ENCODE measurements at places on chromosomes 12 and 14.

GRCh38 chr12:94140556-94140955 is 7.8 kb upstream of the PLXNC1 start:
- no peak for DNase-seq

GRCh38 chr12:5318874-5319273 is 113.0 kb upstream of the NTF3 start:
- peak; percentile 67 for DNase-seq

GRCh38 chr14:100109594-100109955 is 44.4 kb downstream of the EVL start:
- no peak for DNase-seq

DNA sequence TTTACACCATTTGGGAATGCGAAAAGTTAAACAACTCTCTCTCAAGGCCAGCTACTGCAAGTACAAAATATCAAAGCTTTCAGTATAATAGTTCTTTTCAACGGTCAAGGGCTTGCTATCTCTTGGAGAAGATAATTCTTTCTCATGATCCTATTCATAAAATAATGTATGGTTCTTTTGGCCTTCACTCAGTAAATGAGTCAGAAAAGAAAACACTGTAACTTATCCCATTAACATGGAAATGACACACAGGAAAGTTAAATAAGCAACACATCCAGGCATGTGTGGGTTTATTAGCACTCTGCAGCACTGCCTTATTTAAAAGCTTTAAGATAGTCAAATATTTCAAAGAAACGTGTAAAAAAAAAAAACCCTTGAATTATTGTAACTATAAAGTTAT is 36.9 kb downstream of the ZFC3H1 start:
- no peak for DNase-seq

- no peak for DNase-seq
Observed at GRCh38 chr12:67562513-67563287, 85.8 kb upstream of the DYRK2 start.

DNA sequence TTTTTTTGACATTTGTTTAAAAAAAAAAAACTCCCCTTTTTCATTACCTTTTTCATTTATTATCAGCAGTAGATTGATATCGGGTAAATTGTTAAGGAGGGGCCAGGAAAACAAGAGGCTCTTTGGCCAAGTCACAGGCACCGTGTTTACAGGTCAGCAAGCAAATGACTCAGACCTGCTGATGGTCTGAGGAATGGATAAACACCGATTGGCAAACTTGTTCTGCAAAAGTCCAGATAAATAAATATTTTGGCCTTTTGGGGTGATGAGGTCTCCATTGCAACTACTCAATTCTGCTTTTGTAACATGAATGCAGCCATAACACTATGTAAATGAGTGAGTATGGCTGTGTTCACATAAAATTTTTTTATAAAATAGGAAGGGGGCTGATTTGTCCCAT is 94.0 kb downstream of the RPS29 start:
- no peak for DNase-seq

DNA sequence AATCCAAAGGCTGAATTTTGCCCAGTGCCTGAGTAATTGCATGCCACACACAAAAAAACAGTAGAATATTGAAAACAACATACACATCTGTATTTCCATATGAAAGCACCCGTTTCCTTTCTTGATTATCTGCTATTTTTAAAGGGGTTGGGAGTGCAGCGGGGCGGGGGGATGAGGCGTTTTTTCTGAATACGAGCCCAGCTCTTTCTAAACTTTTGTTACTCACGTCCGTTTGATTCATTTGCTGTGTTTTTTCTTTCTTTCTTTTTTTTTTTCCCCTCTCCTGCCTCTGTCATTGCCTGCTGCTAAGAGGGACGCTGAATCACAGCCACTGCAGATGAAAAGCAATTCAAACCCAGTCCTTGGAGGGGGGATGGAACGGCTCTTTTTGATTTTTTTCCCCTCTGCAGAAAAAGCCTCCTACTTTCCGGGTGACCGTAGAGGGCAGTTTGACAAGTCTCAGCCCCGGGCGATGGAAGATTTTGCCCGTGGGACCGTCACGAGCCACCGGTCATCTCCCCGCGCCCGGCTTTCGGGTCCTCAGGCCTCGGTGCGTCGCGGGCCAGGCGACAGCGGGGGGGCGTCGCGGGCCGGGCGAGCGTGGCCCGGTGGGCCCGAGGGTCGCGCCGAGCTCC is 572 bp upstream of the RASSF8 start:
- no peak for DNase-seq

- no peak for DNase-seq
Observed at GRCh38 chr12:21336656-21337055, 1.9 kb upstream of the SLCO1A2 start.

DNA sequence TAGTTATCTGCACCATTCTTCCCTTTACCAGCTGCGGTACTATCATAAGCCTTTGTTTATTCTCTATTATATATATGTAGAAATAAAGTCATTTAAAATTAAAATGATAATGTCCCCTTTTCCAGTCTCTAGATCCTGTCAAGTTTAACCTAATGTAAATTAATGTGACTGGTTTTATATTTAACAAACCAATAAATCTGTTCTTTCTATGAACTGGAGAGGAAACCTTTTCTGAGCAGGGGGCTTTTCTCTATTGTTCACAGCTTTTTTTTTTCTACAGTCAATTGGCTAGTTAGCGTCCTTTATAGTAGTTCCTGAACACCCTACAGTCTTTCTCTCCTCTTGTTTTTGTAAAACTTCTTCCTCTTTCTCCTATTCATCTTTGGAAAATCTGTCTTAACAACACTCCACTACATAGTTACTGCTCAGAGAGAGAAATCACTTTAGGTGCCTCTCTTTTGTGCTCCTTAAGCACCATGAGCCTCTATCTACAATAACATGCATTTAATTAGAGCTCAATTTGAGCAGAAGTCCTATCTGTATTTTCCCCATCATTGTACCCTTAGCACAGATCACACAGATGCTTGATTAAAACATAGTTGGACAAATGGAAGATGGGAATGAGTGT is 332.6 kb upstream of the SYT1 start:
- no peak for DNase-seq

DNA sequence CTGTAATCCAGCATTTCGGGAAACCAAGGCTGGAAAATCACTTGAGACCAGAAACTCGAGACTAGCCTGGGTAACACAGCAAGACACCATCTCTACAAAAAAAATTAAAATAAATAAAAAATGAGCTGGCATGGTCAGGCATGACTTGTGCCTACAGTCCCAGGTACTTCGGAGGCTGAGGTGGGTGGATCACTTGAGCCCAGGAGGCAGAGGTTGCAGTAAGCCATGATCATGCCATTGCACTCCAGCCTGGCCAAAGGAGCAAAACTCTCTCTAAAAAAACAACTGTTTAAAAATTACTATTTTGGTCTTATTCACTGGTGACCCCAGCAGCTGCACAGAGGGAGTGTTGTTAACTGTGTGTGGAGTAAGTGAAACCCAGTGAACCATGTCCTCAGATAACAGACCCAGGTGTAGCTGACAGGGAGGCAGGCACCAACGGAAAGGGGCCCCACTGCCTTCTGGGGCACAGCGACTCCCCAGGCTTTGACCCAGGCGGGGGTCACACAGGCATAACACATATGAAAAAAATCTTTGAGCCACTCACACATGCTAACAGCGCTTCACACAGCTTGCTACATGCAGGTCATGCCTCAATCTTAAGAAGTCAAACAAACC is 12.1 kb downstream of the DDX54 start:
- no peak for DNase-seq

- DNase-seq: no peak
Observed at GRCh38 chr12:93802293-93802692, 125.1 kb downstream of the CRADD start.

- no peak for DNase-seq
Observed at GRCh38 chr12:6950401-6950801, 755 bp upstream of the PTPN6 start.

DNA sequence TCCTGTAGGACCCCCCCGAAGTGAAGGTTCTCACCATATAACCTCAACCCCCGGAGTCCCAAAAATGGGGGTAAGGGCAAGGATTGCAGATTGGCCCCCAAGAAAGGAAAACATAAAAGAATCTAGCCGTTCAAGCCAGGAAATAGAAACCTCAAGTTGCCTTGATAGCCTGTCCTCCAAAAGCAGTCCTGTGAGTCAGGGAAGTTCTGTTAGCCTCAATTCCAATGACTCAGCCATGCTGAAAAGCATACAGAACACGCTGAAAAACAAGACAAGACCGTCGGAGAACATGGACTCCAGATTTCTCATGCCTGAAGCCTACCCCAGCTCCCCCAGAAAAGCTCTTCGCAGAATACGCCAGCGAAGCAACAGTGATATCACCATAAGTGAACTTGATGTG is 344.2 kb upstream of the RGS6 start:
- no peak for DNase-seq

- DNase-seq: no peak
Observed at GRCh38 chr12:29744365-29744764, 39.4 kb downstream of the TMTC1 start.

GRCh38 chr14:77868552-77869285 is 68.8 kb downstream of the ADCK1 start:
- DNase-seq: no peak

DNA sequence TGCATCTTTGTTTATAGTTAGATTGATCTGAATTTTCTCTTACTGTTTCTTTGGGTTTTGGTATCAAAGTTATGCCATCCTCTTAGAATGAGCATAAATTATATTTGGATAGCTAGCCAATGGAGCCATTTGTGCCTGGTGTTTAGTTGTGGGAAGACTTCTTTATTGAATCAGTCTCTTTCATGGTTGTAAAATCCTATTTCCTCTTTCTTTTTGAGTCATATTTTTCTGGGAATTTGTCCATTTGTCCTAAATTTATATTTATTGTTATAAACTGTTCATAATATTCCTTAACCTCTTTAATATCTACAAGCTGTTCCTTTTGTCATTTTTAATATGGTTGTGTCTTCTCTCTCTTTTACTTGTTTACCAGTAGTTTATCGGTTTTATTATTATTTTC is 462.5 kb downstream of the AEBP2 start:
- no peak for DNase-seq

GRCh38 chr12:1692226-1692625 is 1.4 kb downstream of the ADIPOR2 start:
- DNase-seq: no peak

GRCh38 chr12:117412465-117413188 is 51.2 kb upstream of the NOS1 start:
- no peak for DNase-seq

- peak; percentile 65 for DNase-seq
Observed at GRCh38 chr12:1318327-1319031, 275.9 kb downstream of the FBXL14 start.
